ENCODE measurements at places on chromosomes 1 and 21. TPM values are rescaled to one million over a fixed set of nuclear protein-coding genes. Genes with fewer than 3 reads are reported as not detected.

GRCh38 chr1:54600947-54601721, 22.2 kb downstream of the FAM151A start:
- H3K27me3 ChIP-seq, result no peaks in the 10 kb centered on the region
- H3K36me3 ChIP-seq, result peaks cover 19% of the 10 kb centered on the region
- H3K4me3 ChIP-seq, result no peak overlapping the region
- H3K4me1 ChIP-seq, result no peaks in the 10 kb centered on the region

DNA sequence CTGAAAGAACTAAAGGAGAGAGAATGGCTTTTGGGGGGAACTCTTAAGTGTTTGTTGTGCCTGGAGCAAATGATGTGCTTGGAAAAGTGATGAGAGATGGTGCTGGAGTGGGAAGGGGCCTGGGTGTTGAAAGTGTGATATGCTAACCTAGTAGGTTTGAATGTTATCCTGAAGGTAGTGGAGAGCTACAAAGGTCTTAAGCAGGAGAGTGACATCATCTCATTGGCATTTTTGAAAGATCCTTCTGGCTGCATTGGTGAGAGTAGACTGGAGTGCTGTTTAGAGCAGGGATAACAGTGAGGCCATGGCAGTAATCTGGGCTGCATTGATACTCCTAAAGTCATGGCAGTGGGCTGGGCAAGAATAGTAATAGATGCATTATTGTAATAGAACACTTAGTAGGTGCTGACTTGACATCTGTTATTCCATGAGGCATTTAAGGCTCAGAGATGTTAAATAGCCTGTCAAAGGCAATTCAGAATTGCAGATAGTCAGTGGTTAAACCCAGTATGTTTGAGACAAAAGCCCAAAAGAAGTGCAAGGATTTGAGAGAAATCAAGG, 44.5 kb downstream of the MDM4 start:
- H3K27me3 ChIP-seq, result no peaks in the 10 kb centered on the region
- no peaks in the 10 kb centered on the region for H3K36me3 ChIP-seq
- H3K4me3 ChIP-seq, result no peak overlapping the region
- peak overlapping the region; percentile 68 for H3K27ac ChIP-seq
- H3K4me1 ChIP-seq, result peaks cover 42% of the 10 kb centered on the region
- DNase-seq, result no peak

DNA sequence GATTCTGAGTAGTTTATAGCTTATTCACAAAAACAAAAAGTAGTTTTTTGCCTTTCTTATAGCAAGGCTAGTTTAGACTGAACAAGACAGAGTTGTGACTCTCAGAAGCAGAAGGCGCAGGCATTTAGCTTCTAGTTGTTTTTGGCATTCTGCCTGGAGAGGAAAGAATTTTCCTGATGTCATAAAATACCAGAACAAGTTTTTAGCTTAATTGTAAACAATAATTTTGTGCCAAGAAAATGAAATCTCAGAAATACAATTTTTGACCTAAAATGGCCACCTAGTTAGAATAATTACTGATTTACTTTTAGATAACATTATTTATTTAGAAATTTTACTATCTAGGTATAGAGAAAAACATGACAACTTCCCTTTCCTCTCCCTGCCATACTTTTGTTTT, 1.0 kb downstream of the DNAJB4 start:
- DNase-seq, result peak; percentile 25
- H3K4me3 ChIP-seq, result peak overlapping the region; percentile 34
- H3K27me3 ChIP-seq, result no peaks in the 10 kb centered on the region

- no peaks in the 10 kb centered on the region for H3K27me3 ChIP-seq
- peaks cover 89% of the 10 kb centered on the region for H3K4me1 ChIP-seq
- DNase-seq, result no peak
These were observed 75.0 kb upstream of the MACF1 start for GRCh38 chr1:39129514-39129913.

Gene SMG7
- total RNA-seq, result 53.6 TPM
